ENCODE measurements at places on chromosomes 5 and 9. TPM values are rescaled to one million over a fixed set of nuclear protein-coding genes. Genes with fewer than 3 reads are reported as not detected.

GRCh38 chr9:35448496-35448895, 41.4 kb upstream of the RUSC2 start:
- no peak for DNase-seq

GRCh38 chr9:92963831-92964606, 16.7 kb downstream of the FGD3 start:
- no peak for DNase-seq

DNA sequence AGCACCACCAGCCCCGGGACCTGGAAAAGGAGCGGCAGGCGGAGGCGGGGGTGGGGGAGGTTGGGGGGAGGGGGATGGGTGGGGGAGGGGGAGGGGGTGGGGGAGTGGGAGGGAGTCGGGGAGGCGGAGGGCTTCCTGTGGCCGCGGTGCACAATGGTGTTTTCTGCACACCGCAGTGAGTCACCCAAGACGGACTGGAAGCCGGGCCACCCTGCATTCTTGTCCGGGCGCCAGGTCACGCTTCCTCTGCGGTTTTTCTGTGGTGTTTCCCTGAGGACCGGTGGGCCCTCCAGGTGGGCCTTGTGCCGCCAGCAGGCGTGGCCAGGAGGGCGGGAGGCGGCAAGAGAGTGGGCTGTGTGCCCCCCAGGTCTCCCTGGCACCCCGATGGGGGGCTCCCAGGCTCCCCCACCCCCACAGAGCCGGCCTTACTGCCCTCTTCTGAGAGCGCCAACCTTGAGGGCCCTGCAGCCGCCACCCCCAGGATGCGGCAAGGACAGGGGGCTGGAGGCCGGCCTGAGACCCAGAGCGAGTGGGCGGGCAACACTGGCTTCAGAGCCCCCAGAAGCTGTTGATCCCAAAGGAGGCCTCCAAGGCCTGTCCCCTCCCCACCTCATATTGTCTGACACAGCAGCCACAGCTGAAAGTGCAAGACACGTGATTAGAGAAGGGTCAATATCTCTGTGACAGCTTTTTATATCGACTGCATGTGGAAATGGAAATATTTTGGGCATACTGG, 11.1 kb downstream of the EXD3 start:
- peak; percentile 88 for DNase-seq

The PFN3 gene
- total RNA-seq, result not detected

DNA sequence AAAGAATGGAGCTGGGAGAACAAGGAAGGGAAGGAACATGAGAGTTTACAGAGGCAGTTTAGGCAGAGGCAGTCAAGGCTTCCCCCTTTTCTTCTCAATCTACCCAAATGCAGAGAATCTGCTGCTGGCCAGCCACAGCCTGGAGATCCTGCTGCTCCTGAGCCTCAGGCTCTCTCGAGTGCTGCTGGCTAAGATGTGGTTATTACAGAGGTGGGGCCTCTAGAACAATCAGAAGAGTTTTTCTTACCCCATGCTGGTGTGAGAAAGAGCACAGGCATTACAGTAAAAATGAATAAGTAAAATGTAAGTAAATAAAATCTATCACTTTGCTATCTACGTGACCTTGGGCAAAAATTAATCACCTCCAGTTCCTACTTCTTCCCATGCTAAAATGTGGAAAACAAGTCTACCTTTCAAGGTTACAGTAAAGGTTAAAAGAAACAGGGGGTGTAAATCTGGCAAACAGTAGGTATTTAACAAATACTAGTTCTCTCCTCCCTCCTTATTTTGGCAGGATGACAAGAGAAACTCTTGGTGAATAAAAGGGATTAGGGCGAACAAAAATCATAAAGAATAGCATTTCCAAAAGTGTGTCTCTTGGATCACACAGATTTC, 31.1 kb downstream of the FBXW11 start:
- peak; percentile 28 for DNase-seq

GRCh38 chr9:20646656-20647055, 24.4 kb upstream of the MLLT3 start:
- DNase-seq, result peak; percentile 25

The CCIN gene
- total RNA-seq, result 1.2 TPM

The CER1 gene
- total RNA-seq, result not detected

The EIF4E1B gene
- total RNA-seq, result not detected

- no peak for DNase-seq
Observed at GRCh38 chr5:25418978-25419377, 774.2 kb upstream of the CDH10 start.

The SPATA9 gene
- total RNA-seq, result 1.4 TPM

DNA sequence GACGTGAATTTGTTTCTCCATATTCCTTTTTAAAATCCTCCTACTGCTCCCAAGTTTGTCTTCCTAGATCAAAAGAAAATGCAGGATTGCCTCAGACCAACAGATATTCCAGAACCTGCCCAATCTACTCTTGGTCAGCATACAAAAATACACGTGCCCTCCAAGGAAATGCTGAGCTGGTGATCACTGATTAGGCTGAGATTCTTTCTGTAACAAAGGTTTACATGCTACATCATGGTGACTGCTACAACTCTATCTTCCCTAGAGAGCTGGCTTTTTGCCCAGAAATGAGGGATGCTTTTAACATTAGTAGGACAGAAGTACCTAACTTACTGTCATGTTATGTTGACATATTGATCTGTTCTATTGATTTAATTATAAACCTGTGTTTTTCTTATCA, 35.5 kb downstream of the OR2Y1 start:
- DNase-seq, result peak; percentile 17

GRCh38 chr5:180595381-180596114, 4.2 kb upstream of the SCGB3A1 start:
- DNase-seq, result no peak

The PCDHB1 gene
- total RNA-seq, result not detected

The HACD4 gene
- 0.34 TPM for total RNA-seq

DNA sequence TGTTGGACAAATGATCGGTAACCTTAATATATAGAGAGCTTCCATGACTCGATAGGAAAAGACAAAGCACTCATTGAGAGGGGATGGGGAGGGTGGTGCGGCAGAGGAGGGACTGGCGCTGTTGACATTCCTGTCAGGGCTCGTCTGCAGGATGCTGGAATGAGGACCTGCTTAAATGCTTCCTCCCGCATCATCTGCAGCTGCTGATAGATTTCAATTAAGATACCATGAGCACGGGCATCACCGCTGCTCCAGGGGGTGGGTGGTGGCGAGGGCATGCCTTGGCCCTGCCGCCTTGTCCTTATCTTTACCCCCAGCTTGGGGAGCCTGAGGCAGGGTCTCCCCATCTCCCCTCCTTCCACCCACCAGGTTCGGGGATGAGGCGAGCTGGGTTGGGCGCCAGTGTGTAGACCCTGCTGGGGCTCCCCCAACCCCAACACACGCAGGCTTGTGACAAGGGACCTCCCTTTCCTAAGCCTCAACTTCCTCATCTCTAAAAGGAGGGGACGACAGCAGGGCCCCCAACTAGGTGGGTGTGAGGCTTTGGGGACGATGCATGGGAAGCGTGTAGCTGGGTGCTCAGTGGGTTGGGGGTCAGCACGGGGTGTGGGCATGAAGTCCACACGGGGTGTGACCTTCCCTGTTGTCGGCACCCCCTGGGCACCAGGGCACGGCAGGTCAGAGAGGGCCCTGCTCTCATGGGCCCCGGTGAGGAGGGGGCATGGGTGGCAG, 11.7 kb upstream of the QRFP start:
- no peak for DNase-seq

The ELOVL7 gene
- total RNA-seq, result not detected

The SPEF2 gene
- total RNA-seq, result 1.6 TPM

- no peak for DNase-seq
Observed at GRCh38 chr9:137688261-137688660, 69.5 kb downstream of the EHMT1 start.

The INSL4 gene
- total RNA-seq, result not detected

Measured in LHCN-M2 (cell line).